ENCODE measurements at places on chromosomes 3 and 15.

GRCh38 chr3:105876780-105877327 is 8.0 kb upstream of the CBLB start:
- no peak for DNase-seq

GRCh38 chr3:23949784-23950183 is 4.7 kb downstream of the NR1D2 start:
- DNase-seq: peak; percentile 27

DNA sequence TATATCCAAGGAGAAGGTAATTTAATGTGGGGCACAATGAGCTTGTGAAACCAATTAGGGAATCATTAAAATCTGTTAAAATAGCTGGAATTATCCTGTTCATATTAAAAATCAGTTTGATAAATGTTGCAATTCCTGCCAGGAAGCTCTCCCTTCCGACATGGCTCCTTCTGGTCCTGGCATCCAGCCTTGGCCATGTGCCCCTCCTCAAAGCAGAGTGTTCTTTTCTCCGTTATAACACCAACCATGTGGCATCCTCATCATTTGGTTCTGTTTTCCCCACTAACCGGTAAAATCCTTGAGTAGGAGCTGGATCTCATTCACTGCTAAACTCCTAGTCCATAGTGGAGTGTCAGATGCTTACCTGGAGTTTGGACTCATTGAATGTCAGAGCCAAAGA is 127.2 kb downstream of the ARNT2 start:
- no peak for DNase-seq

GRCh38 chr15:80679167-80679803 is 15.8 kb upstream of the ABHD17C start:
- no peak for DNase-seq

- DNase-seq: no peak
These were observed 22.4 kb downstream of the SENP5 start for GRCh38 chr3:196889844-196890708.

GRCh38 chr3:126166009-126166408 is 14.4 kb downstream of the ALDH1L1 start:
- DNase-seq: no peak

- DNase-seq: no peak
These were observed 26.9 kb downstream of the MKRN2OS start for GRCh38 chr3:12518261-12519028.

GRCh38 chr3:94609908-94610307 is 547.0 kb downstream of the NSUN3 start:
- DNase-seq: no peak

All from astrocyte of the spinal cord (primary cell).